Right kidney (tissue), 9 donors: ENCODE measurements at places on chromosomes 2 and 18.

DNA sequence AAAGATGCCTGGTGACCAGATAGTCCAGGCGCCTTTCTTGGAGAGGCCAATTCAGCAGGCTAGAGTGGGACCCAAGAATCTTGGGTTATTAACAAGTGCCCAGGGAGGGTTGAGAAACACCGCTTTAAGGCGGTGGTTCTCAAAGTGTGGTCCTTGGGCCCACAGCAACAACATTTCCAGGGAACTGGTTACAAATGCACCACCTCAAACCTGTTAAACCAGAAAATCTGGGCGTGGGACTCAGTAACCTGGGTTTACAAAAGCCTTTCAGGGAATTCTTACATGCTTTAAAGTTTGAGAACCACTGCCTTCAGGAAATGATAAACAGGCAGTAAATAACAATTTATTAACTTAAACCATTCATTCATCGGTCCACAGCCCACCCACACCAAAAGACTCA, 92.5 kb downstream of the SP3 start:
- DNase-seq: no peak

GRCh38 chr18:75161256-75162028, 47.5 kb downstream of the PTGR3 start:
- no peak for DNase-seq

GRCh38 chr2:9002637-9003365, 683 bp downstream of the MBOAT2 start:
- DNase-seq: peak; percentile 76

DNA sequence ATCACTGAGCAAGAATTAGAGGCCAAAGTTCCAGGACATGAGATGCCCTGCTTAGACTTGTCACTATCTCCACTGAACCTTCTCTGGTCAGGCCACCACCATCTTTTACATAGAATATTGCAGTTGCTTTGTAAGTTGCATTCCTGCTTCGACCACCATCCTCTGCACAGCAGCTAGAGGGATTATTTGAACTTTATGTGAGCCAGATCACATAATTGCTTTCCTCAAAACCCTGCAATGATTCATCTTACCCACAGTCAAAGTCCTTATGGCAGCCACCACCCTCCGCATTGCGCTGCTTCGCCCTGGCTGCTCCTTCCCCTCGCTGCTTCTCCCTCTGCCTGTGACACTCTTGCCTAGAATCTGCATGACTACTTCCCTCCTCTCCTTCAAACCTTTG, 111.3 kb downstream of the EML6 start:
- DNase-seq: no peak

DNA sequence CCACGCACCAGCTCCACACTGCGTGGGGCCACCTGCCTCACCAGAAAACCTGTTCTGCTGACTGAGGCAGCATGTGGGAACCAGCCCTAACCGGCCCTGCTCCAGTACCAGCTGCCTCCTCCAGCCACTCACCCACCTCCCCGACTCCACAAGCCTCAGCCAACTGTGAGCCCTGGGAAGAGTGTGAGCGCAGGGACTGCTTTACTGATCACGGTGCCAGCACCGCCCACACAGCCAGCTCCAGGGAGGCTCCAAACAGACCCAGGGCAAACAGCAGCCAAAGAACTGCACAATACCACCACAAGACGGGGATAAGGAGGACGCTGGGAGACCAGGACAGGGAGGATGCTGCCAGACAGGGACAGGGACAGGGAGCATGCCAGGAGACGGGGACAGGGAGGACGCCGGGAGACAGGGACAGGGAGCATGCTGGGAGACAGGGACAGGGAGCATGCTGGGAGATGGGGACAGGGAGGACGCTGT, 28.4 kb downstream of the EIPR1 start:
- no peak for DNase-seq

DNA sequence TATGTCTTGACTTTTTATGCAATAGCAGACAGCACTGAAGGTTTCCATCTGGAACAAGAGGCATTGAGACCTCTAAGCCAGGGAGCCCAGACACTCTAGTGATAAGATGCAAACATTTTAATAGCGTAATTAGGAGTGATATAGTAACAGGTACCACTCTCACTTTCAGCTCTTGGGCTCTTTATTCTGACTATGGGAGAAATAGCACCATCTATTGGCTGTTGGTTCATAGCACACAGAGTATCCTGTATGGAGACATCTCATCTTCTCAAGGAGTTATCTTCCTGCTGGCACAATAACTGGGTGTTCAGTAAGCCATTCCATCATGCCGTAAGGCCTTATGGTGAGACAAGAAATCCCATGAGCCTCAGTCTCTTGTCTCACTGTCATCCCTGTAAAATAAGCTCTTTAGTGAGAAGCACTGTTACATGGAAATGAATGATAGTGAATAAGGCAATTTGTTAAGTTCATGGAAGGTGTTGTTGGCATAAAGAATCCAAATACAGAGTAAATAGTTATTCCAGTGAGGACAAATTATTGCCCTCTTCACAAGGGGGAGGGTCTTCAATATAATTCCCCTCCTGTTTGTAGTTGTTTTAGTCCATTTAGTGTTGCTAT, 48.3 kb downstream of the THUMPD2 start:
- DNase-seq: no peak

DNA sequence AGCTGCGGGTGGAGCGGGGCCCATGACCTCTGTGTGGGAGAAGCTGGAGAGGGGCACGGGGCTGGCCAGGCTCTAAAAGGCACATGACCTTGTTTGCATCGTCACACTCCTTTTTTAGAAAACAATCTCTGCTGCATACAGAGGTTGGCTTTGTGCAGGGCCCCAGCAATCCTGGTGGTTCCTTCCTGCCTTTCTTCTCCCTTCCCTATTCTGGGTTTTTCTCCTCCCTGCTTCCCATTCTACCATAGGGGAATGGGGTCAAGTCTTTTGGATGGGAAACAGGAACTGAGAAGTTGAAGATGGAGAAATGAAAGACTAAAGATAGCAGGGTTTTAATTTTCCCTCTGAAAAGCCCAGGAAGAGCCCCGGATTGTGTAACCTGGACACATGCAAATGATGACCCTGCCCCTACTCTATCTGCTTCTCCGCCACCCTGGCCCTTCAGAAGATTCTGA, 53.9 kb downstream of the ASAP2 start:
- DNase-seq: no peak

GRCh38 chr2:239496700-239497099, 95.9 kb upstream of the HDAC4 start:
- no peak for DNase-seq
